ENCODE measurements at places on chromosomes 6 and 20.

- DNase-seq: no peak
These were observed 45.3 kb downstream of the SLC2A12 start for GRCh38 chr6:134007077-134007476.

DNA sequence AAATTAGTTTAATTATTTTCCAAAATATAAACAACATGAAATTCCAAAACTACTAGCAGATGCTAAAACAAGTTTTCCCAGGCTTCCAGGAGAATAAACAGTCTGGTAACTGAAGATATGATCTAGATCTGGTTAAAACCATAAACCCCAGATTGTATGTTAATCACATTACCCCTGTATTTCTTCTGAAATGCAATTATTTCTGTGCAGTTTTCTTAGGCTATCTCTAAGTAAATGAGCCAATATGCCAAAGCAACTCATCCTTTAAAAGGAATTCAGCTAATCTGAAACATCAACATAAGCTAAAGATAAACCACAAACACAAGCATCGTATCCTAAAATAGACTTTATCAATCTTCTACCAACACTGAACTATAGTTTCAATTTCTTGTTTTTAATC, 44.6 kb upstream of the SENP6 start:
- DNase-seq: no peak

GRCh38 chr20:52496191-52496590, 304.6 kb upstream of the ZFP64 start:
- DNase-seq: no peak

GRCh38 chr20:39713076-39713840, 751.1 kb downstream of the DHX35 start:
- DNase-seq: no peak

- DNase-seq: no peak
These were observed 328.6 kb upstream of the SYNCRIP start for GRCh38 chr6:85971238-85971637.

- no peak for DNase-seq
These were observed 24.5 kb upstream of the SMOC2 start for GRCh38 chr6:168416531-168416930.

DNA sequence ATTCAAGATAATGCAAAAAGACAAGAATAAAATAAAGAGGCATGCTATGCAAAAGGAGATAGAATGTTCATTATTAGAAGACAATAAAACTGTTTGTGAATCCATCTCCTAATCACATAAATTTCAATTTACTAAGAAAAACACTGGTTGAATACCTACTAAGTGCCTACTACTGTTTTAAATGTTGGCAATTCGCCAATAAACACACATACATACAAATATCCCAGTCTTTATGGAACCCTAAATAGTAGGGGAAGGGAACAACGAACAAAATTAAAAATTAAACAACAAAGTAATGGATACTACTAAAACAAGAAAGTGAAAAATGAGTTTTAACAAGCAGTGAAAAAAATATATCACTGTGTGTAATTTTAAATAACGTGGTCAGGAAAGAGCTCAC, 158.5 kb downstream of the TBC1D32 start:
- no peak for DNase-seq

- DNase-seq: no peak
These were observed 648.9 kb downstream of the PRKN start for GRCh38 chr6:162078667-162079066.

DNA sequence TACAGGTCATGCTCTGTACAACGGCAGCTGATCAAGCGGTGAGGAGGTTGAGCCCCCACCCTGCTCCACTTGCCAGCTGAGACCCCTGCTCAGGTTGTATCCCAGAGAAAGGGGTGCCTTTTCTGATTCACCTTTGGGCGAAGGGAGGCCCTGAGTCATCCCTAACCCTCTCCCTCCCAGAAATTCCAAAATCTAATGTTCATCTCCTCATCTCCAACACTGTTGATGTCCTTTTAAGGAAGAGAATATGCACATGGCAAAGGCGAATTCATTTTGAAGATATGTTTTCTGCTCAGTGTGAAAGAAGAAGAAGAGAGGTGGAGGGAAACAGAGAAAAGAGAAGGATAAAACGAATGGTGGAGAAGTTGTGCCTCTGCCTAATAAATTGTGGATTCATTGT, 120.5 kb downstream of the SCML4 start:
- DNase-seq: no peak

- DNase-seq: no peak
These were observed 149.5 kb upstream of the SLC22A16 start for GRCh38 chr6:110625883-110626282.

DNA sequence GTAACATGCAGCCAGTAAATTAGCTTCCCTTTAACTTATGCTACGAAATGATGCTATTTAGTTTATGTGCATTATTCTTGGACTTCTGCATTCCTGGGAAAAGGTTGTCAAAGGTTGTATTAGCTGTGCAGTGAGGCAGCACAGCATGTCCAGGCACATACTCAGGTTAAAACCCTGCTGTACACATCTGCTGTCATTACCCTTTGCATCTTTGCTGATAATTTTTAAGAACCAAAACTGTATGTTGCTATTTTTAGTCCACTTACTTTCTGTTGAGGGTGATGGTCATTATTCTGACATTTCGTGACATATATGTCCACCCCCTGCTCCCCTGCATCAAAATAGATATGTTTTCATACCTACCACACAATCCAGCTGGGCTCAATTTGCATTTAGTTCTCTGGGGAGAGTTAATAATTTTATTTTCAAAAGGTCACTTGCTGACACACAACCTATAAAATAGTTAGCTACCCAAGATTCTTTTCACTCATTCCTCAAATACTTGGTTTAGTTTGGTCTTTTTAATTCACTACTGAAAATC, 142.5 kb upstream of the SPACA1 start:
- DNase-seq: no peak

DNA sequence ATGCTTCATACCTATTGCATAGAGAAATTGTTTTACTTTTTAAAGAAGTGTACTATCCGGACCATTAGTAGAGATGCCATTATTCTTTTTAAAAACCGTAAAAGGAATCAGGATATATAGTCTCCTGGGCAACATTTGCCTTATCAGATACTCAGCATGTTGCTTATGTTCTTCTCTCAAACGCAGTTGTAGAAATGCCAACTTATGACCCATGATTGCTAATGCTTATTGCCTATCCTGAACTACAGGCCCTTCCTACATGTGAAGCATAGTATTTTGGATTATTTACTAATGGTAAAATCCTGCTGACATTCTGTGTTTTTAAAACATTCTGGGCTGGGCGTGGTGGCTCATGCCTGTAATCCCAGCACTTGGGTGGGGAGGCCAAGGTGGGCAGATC, 99.5 kb downstream of the FOXO3 start:
- DNase-seq: no peak

- no peak for DNase-seq
These were observed 370.1 kb downstream of the BMP2 start for GRCh38 chr20:7137395-7138151.

GRCh38 chr6:10556589-10556988, 35.4 kb downstream of the GCNT2 start:
- no peak for DNase-seq

DNA sequence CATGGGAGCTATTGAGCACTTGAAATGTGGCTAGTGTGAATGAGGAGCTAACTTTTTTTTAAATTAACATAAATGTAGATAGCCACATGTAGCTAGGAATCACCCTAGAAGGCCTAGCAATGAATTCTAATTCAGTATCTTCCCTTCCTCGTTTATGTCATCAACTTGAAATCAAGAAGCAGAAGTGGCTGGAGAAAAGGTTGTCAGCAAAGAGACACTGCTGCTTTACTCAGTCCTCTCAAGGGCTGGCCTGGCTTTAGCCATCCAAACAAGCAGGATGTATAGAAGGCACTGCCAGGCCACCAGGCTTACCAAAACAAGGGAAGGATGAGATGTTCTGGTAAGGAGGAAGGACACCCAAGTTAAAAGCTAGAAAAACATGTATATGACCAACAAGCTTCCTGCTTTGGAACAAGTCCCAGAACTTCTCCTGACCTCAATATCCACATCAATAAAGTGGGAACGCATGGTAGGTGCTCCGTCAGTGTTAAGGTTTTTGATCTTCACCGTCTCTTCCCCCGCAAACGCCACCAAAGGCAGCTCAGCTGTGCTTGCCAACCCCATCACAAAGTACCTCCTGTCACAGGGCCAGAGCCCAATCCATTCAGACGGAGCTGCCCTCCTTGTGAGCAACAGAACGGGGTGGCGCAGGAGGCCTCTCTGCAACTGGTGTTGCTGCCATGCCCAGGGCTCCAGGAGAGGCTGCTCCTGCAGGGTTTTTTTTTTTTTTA, 235.8 kb upstream of the RIN2 start:
- no peak for DNase-seq

GRCh38 chr20:18397030-18397429, 69.8 kb downstream of the DZANK1 start:
- DNase-seq: no peak

- no peak for DNase-seq
These were observed 9.2 kb upstream of the SIRPD start for GRCh38 chr20:1566701-1567100.

- no peak for DNase-seq
These were observed 33.5 kb downstream of the WDR27 start for GRCh38 chr6:169668203-169668847.

GRCh38 chr6:63685446-63686379, 50.1 kb downstream of the PHF3 start:
- DNase-seq: no peak

DNA sequence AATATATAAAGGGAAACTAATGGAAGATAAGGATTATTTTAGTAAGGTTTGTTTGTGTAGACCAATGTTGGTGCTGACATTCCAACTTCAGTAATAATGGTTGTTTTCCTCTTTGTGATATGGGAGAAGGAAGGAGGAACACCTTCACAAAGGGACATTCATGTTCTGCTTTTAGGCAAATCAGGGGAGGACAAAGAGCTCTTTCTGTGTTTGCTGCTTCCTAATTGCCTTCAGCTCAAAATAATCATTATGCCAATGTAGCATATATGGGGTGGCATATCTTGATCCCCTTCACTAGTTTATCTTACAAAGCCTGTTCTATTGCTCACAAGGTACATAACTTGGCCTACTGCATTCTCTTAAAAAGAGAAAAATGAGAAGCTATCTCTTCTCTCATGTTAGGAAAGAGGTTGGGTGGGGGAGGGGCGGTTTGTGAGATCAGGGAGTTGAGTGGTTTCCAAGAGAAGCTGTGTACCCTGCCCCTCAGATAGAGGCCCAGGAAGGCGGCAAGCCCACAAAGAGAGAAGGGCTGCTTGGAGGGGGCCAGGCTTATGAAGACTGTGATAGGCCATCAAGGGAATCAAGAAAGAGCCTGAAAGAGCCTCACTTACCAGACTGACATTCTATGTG, 4.7 kb upstream of the ADGRG6 start:
- no peak for DNase-seq

- DNase-seq: no peak
These were observed 215.1 kb downstream of the ERMARD start for GRCh38 chr6:169966312-169967181.

GRCh38 chr6:20426177-20427082, 24.8 kb downstream of the E2F3 start:
- no peak for DNase-seq

GRCh38 chr6:139925894-139926641, 551.6 kb upstream of the CITED2 start:
- no peak for DNase-seq

DNA sequence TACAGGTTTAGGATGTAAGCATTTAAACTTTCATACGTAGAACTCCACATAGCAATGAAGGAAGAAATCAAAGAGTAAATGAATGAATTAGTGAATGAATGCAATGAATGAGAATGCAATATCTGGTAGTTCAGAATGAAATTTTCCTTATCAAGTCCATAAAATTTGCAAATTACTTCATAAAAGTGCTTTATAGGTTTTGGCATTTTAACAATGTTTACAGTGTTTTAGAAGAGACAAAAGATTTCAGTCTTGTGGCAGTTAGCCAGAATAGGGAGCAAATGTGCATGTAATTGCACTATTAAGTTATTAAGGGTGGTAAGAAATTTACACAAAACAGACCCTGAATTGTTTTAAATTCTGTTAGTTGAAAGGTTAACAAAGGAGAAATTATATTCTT, 739.4 kb upstream of the FLRT3 start:
- no peak for DNase-seq

GRCh38 chr6:41406728-41407489, 71.5 kb downstream of the NCR2 start:
- DNase-seq: no peak

DNA sequence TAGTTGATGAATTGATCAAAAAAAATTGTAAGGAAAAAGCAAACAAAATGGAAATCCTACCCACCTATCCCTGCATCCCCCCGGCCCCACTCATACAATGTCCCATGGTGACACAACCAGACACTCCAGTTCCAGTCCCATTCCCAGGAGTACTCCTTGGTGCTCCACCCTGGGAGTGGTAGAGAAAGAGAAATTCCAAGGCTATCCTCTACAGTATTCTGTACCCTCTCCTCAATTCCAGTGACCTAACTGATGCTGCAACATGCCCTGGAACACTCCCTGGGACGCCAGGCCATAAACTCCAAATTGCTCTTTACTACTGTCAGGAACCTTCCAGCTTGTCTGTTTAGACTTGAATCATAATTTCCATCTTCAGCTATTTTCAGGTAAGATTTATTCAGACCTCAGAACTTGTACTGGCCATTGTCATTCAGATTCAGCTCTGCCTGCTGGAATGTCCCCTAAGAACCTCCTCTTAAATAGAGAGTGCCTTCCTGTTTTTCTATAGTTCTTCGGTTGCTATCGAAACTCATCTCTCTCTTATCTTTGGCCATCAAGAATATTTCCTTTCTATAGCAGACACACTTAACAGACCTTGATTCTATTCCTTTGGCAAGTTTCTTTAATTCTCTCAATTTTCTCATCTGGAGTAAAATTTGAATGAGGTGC, 8.7 kb downstream of the GPX6 start:
- DNase-seq: no peak

GRCh38 chr20:18805881-18806280, 7.7 kb upstream of the SCP2D1 start:
- no peak for DNase-seq

- no peak for DNase-seq
These were observed 28.3 kb upstream of the CD83 start for GRCh38 chr6:14089224-14089623.

DNA sequence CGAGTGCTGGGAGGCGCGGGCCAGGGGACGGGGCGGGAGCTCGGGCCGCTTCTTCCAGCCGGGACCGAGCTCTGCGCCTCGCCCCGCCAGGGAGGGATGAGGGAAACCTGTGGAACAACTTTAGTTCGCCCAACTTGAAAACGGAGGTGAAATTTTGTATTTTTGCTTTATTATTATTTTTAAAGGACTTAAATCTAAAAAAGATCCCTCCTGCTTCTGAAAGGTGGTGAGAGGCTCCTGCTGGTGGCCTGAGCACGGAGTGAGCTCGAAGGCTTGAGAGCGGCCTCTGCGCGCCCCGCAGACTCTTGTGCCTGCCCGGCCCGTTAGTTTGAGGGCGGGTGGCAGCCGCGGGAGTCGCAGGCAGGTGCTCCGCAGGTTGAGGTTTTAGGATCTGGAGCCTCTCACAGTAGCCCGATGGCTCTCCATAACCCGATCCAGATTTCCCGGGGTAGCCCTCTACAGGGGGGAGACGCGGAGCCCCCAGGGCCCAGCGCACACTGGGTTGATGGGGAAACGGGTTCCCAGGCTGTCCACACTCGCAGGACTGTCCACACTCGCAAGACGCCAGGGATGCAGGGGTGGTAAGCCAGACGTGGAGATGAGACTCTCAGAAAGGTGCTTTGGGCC, 46.2 kb upstream of the SUPT3H start:
- no peak for DNase-seq

Measured in amniotic stem cell (primary cell).